Right lung (tissue), 10 donors: ENCODE measurements at places on chromosomes 7 and 10.

DNA sequence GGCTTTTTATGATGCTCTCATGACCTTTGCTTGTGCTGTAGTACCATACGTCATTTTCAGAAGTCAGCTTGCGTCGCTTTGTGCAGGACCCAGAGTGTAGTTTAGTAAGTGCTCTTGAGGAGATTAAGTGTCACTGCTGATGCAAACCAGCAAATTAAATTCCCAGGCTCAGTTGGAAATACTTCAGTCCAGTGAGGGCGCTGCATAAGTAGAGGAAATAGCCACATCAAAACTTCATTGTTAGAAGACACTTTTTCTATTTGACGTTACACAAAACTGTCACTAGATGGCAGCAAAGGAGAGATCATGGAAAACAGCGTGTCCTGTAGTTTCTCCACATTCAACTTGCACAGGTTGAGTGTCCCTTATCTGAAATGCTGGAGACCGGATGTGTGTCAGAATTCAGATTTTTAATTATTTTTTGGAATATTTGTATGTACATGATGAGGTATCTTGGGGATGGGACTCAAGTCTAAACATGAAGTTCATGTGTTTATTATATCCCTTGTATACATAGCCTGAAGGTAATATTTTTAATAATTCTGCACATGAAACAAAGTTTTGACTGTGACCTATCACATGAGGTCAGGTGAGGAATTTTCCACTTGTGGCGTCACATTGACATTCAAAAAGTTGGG lies 7.9 kb downstream of the ZNF22 start:
- peak; percentile 83 for DNase-seq

DNA sequence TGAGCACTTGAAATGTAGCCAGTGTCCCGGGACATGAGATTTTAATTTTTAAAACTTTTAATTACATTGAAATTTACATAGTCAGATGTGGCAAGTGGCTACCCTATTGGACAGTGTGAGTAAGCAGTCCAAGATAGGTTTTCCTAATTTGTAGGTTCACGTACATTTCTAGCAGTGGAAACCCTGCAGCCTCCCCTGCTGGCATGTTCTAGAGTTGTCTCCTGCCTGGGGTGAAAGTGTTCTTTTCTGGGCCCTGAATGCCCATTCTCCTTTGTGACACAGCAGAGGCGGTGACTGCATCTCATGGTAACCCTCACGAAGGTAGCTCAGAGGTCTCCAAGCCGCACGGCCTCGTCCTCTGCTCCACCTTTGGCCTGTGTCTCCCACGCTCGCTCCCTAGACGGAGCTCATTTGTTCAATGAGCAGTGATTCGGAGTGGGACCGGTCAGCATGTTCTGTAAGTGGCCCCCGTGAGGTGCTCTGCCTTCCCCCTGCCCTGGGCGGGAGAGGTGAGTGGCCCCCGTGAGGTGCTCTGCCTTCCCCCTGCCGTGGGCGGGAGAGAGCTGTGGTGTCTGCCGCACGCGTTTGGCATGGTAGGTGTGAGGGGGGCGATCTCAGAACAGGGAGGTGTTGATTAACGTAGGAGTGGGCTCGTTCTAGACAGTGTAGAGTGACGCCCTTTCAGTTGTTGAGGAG lies 18.0 kb downstream of the WDR37 start:
- no peak for DNase-seq

- peak; percentile 64 for DNase-seq
These were observed 186.5 kb upstream of the SLC25A13 start for GRCh38 chr7:96508371-96508770.

- DNase-seq, result peak; percentile 55
These were observed 80.9 kb upstream of the AGBL3 start for GRCh38 chr7:134905375-134905774.

DNA sequence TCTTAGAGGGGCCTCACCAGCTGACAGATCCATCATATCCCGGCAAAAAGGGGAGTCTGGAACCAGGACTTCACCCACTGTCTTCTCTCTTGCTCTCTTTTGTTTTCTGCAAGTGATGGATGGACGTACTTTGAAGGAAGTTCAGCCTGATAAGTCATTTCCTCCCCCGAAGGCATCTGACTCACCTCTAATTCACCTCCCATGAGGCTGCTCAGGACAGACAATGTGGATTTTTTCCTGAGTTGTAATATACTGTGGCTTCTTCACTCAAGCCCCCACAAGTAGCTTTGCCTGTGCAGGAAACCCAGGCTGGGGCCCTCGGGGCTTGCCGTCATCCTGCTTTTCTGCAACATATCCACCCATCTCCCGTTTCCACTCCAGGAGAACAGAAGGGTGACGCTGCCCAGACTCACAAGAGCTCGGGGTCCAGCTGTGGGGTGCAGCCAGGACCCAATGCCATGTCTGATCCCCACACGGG lies 70.4 kb downstream of the ASB13 start:
- DNase-seq, result no peak

GRCh38 chr10:47456079-47456785 lies 27.7 kb downstream of the ANXA8 start:
- peak; percentile 44 for DNase-seq

GRCh38 chr10:77919713-77920108 lies 6.8 kb downstream of the DLG5 start:
- DNase-seq, result no peak

DNA sequence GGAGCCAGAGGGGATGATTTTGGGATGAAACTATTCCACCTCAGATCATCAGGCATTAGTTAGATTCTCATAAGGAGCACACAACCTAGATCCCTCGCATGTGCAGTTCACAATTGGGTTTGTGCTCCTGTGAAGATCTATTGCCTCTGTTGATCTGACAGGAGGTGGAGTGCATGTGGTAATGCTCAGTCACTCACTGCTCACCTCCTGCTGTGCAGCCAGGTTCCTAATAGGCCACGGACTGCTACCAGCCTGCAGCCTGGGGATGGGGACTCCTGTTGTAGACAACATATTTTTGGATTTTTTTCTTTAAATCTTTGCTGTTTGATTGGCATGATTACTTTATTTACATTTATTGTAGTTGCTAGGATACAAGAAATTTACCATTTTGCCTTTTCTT lies 765.0 kb downstream of the INHBA start:
- no peak for DNase-seq

DNA sequence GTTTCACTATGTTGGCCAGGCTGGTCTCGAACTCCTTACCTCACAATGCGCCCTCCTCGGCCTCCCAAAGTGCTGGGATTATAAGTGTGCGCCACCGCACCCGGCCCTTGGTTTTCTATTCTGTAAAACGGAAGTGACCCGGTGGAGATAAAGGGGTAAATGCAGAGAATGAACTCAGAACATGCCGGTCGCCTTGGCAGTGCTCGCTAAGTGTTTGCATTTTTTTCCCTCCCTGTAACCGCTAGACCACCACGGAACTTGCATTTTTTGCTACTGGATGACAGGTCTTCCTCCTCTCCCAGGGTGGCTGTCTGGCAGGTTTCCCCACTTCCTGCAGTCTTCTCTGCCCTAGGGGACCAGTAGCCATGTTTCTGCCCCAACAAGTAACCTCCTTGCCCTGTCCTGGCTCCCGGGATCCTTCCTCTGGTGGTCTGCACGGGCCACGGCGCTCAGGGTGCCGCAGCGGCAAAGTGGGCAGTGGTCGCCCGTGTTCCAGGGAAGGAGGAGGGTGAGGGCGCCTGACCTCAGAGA lies 18.8 kb upstream of the GNA12 start:
- DNase-seq, result no peak

DNA sequence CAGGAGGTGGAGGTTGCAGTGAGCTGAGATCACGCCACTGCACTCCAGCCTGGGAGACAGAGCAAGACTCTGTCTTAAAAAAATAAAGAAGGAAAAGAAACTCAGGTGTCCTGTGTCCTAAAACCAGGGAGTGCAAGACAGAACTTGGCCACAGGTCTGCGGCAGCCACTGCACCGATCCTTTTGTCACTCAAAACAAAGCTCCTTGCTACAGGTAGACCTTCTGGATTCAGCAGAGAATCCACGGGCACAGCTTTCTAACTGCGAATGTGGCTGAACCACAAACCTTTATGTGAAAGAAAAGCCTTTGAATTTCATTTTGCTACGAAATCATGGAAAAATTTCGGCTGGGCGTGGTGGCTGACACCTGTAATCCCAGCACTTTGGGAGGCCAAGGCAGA lies 634.9 kb downstream of the CALN1 start:
- no peak for DNase-seq

DNA sequence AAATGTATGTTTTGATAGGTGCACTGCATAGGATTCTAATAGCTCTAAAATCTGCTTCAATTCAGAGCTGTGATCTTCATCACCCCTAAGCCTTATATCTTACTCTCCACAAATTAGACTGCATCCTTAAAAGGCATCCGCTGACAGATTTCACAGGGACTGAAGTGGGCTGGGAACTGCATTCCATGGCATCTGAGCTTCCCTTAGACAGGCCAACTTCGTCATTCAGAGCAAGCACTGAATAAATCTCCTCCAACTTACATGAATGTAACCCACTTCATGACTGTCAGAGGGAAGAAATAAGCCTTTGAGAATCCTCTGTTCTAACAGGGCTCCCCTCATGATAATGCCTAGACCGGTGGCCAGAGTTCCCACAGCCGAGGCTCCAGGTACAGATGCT lies 71.3 kb downstream of the SFMBT2 start:
- no peak for DNase-seq

DNA sequence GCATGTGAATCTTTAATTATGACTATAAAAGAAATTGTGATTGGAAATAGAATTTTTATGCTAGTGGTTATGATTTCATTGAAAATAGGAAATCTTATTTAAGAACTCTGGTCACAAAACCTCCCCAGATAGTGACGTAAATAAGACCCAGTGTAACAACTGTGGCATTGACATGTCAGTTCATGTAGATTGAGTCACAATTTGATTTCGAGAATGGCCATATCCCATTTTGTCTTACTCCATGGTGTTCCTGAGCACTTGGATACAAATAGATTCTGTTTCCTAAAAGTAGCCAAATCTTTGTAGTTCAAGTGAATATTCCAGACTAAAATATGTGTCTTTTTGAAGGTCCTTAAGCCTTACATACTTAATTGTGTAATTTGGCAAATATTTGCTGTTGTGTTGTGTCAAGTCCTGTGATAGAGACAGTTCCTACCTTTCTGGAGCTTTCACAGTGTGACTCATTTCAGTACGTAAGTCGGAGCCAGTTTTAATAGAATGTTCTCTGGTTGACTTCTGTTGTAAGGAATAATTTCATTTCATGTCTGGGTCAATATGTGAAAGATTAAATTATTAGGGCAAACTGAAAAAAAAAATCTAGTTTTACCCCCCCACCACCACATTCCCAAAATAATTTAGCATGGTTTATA lies 37.1 kb upstream of the TOMM7 start:
- DNase-seq, result no peak

DNA sequence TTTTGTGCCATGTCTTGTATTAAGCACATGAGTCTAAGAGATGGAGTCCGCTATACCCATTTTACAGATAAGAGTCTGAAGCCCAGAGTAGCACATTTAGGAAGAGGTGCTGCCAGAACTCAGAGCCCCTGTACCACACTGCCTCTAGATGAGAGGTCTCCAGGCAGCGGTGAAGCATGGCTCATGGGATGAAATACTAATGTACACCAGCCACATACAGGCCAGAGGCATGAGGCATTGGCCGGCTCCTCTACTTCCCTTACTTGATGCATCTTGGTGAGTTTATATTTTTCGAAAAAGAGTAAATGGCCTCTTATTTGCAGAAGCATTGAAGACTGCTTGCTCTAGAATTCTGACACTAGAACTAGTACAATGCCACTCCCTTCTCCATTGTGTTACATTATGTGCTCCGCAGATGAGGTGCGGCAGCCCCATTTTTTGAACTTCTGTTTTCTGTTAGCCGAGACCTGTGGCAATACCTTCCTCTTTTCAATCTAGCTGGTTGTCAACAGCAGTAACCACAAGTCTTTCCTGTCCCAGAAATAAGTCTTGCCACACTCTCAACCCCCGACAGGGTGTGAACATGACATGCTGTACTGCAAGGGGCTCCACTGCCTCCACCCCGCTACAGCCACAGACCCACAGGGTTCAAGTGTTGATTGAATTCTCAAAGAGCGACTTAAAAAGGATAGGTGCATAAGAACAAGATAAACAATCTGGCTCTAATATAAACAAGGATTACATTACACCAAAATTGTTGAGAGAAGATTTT lies 145.3 kb downstream of the CELF2 start:
- DNase-seq, result no peak

GRCh38 chr10:125823663-125824251 lies 411 bp downstream of the BCCIP start:
- DNase-seq, result no peak

GRCh38 chr7:94374721-94375566 lies 19.8 kb upstream of the COL1A2 start:
- DNase-seq, result peak; percentile 92

GRCh38 chr10:13628661-13629060 lies 41.9 kb downstream of the PRPF18 start:
- DNase-seq, result no peak

DNA sequence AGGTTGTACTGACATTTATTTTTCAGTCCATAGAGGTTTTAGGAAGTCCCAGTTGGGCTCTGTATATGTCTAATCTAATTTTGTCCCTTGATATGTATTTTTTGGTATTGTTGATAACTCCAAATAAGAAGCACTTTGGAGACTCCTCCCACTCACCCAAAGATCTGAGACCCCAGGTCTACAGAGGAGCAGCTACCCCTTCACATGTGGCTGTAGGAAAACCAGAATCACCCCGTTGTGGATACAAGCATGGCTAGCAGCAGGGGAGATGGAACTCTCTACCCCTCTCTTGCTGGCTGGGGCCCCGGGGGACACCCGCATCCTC lies 9.4 kb downstream of the HHEX start:
- DNase-seq, result no peak

GRCh38 chr10:86899670-86900276 lies 57.6 kb downstream of the MMRN2 start:
- peak; percentile 55 for DNase-seq

GRCh38 chr10:114400091-114400490 lies 4.2 kb downstream of the AFAP1L2 start:
- peak; percentile 75 for DNase-seq

- DNase-seq, result no peak
These were observed 3.4 kb upstream of the MINDY3 start for GRCh38 chr10:15863733-15864132.

GRCh38 chr7:135326636-135327280 lies 93.1 kb downstream of the STRA8 start:
- no peak for DNase-seq

- no peak for DNase-seq
These were observed 23.1 kb downstream of the PLAU start for GRCh38 chr10:73934074-73934473.

GRCh38 chr7:157495594-157495993 lies 158.8 kb downstream of the DNAJB6 start:
- no peak for DNase-seq

GRCh38 chr7:16034353-16034752 lies 347.9 kb upstream of the MEOX2 start:
- no peak for DNase-seq

- no peak for DNase-seq
These were observed 17.4 kb upstream of the BAIAP2L1 start for GRCh38 chr7:98418271-98418635.
